ENCODE measurements at places on chromosomes 13 and 19. TPM values are rescaled to one million over a fixed set of nuclear protein-coding genes. Genes with fewer than 3 reads are reported as not detected.

Gene SMAD9
- total RNA-seq: 34.9 TPM

Gene C13orf42
- not detected for total RNA-seq

Gene DZIP1
- total RNA-seq: 26.0 TPM

- DNase-seq: no peak
Measured at GRCh38 chr13:99165753-99166587, 34.7 kb upstream of the UBAC2 start.

- DNase-seq: no peak
Measured at GRCh38 chr19:2716275-2716650, 4.9 kb downstream of the DIRAS1 start.

DNA sequence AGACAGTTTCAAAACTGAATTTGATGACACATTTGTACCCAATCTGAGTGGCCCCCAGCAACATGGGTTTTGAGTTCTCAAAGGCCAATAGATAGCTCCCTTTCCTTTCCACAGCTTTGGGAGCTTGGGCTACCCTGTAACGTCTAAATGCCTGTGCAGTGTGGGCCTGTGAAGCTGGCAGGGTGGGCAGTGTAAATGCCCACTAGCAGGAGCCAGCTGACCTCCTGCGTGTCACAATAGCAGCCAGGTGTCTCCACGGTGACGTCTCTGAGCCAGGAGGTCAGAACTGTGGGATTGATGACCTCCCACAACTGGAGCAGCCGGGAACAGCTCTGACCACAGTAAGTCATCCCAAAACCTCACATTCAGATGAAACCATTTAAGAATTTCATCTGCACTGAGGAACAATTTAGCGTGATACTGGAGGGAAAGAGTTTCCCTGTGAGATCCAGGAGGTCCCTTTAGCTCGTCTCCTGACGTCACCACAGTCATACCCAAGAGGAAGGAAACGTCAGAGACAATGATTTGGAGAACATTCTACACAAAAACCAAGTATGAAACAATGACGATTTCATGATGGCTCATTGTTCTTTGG, at the start of gene IPO5:
Gene IPO5 (plus strand): TSS at position 300 of the 595 bp plus-strand sequence. CDS start 23,022 bp downstream, outside the sequence.
- DNase-seq: no peak

DNA sequence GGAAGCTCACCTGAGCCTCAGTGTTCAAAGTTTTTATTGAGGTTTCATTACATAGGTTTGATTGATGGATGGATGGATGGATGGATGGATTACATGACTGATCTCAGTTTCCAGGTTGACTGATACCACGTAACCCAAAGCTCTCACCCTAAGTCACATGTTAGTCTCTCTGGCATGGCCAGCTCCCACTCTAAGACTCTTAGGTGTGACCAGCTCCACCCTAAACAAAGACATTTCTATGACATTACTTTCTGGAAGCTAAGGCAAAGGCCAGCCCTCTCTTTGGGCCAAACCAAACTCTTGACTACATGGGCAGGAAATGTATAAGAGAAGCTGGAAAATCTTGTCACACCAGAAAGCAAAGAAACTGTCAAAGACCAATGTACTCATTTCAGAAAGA, 28.6 kb downstream of the POLR1D start:
- DNase-seq: no peak

- no peak for DNase-seq
Measured at GRCh38 chr13:45603338-45603737, 12.2 kb downstream of the ERICH6B start.

DNA sequence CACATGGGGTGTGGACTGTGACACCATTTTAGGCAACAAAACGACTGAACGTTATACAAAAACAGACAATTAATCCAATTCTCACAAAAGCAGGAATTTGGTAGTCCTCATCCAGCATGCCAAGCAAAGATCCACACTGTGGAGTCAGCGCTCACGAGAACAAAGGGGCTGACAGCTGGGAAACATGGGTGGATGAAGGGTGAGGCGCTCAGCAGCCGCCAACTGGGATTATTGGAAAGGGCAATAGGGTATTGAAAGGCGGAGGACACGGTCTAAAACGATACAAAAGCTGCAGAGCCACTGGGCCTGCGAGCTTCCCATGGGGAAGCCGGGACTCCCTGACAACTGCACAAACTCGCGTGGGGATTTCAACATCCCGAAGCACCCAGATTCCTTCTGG, 4.7 kb upstream of the ZNF813 start:
- DNase-seq: no peak

- DNase-seq: no peak
Measured at GRCh38 chr13:40631605-40632004, 34.8 kb downstream of the FOXO1 start.

GRCh38 chr13:25371875-25372283, at the start of gene ATP8A2:
Gene ATP8A2 (plus strand): TSS chr13:25371974. CDS start chr13:25372213, 239 bp downstream.
- DNase-seq: no peak

- no peak for DNase-seq
Measured at GRCh38 chr19:36051236-36051635, 2.8 kb downstream of the THAP8 start.

DNA sequence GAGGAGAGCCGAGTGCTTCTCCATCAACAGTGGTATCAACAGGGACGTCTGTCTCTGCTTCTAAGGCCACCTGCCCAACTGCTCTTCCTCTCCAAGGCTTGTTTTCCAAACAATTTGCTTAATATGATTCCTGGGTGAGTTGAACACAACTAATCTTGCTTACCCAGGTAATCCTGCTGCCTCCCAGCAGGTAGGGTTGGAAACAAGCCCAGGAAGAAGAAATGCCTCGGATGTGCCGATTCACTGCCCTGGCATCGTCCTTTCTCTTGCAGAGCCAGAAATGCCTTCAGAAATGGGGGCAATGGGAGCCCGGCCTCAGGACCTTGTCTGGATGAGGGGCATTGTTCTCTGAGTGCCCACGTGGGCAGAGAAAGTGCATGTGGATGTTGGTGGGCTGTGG, 51.9 kb upstream of the C1QTNF9B start:
- no peak for DNase-seq

DNA sequence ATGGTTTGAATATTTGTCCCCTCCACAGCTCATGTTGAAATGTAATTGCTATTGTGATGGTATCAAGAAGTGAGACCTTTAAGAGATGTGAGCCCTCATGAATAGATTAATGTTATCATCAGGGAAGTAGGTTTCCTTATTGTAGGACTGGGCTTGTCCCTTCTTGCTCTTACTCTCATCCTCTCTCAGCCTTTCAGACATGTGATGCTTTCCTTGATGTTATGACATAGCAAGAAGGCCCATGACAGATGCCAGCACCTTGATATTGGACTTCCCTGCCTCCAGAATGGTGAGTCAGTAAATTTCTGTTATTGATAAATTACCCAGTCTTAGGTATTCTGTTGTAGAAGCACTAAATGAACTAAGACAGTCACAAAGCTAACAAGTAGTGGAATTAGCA, 5.7 kb upstream of the ZMYM2 start:
- DNase-seq: no peak

DNA sequence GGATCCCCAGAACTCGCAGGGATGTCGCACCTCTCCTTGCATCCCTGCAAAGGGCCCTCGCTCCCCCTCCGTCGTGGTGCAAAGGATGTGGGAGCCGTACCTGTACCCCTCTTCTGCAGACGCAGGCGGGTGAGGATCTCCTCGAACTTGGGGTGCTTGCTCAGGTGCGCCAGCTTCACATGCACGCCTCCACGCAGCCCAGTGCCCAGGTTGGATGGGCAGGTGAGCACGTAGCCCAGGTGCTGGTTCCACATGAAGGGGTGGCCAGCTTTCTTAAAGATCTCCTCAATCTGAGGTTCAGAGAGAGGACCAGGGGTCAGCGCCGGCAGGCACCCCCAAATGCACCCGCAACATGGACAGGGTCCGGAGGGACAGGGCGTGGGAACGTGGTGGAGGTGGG, 15.3 kb downstream of the CKM start:
- DNase-seq: no peak

GRCh38 chr13:101726681-101727080, 274.2 kb downstream of the ITGBL1 start:
- DNase-seq: no peak

GRCh38 chr19:47595944-47596343, 13.0 kb upstream of the BICRA start:
- DNase-seq: no peak

- DNase-seq: no peak
Measured at GRCh38 chr13:107374038-107374437, 806.1 kb upstream of the ARGLU1 start.

Data from thoracic aorta (tissue), 2 donors.